ENCODE measurements at places on chromosomes 4 and X.

- DNase-seq: no peak
Measured at GRCh38 chr4:78129383-78130108, 72.4 kb downstream of the FRAS1 start.

DNA sequence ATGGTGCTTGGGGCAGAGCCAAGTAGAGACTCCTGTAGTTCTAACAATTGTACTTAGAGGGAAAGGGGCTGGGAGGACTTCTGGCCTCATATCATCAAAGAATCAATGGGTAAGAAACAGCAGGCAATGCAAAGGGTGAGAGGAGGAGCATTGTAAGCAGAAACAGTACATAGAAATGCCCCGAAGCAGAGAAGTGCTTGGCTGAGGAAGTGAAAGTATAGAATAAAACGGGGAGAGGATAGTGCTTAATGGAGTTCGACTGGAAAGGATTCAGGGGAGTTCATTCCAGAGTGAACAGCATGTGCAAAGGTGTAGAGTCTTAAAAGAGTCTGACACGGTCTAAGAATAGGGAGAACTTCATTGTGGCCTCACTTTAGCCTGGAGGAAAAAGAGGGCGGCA is 103.0 kb downstream of the SYNPO2 start:
- no peak for DNase-seq

- DNase-seq: no peak
Measured at GRCh38 chr4:149584722-149585121, 230.9 kb downstream of the IQCM start.

DNA sequence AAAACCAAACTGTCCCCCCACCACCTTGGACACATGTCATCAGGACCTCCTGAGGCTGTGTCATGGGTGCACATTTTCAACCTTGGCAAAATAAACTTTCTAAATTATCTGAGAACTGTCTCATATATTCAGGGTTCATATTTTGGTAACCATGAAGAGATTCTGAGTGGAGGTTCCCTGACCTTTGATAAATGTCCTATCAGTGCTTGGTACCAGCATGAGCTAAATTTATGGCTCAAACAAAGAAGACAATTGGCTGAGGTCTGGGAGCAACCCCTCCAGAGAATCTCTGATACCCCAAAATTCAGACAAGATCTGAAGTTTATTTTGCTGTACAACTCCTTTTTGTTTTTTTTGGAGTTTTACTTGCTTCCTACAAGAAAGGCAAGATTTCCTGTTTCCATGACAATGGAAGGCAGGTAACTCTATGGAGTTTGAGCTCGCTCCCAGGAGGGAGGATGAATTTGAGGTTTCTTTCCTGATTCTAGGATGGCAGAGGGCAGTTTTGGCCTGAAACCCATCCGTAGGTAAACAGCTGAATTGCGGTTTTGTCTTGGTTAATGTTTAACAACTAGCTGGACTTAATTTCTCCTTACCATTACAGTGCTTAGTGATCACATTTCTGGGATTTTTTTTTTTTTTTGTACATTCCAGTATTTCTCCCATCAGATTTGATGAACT is 14.5 kb downstream of the UGT2B15 start:
- DNase-seq: no peak

DNA sequence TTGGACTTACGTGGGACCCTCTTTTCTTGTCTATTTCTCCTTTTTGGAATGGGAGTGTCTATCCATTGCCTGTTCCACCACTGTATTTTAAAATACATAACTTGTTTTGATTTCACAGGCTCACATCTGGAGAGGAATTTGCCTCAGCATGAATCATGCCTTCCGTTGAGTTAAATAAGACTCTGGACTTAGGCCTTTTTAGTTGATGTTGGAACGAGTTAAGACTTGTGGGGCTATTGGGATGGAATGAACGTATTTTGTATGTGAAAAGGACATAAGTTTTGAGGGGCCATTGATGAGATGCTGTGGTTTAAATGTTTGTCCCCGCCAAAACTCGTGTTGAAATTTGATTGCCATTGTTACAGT is 66.2 kb downstream of the BEX3 start:
- DNase-seq: no peak

DNA sequence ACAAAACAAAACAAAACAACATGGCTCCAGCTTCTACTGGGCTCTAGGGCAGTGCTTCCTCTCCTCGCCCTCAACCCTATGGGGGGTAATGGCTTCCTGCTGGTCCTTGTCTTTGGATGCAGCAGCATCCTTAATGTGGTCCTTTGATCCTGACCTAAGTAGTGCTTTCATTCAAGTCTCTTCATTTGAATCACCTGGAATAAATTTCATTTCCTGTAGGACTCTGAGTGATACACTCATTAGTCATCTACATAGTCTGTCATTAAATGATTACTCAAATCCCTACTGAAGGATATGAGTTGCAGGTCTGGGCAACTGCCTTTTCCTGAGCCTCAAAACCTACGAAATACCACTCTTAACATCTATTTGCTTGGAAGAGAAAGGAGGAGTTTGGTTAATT is 54.5 kb downstream of the RHOH start:
- no peak for DNase-seq

- no peak for DNase-seq
Measured at GRCh38 chrX:91414713-91415112, 19.9 kb upstream of the PABPC5 start.

Data from transverse colon (tissue), 4 donors.